ENCODE measurements at places on chromosomes 1 and 21.

- no peak for DNase-seq
These were observed 15.0 kb upstream of the ACTA1 start for GRCh38 chr1:229448845-229449244.

DNA sequence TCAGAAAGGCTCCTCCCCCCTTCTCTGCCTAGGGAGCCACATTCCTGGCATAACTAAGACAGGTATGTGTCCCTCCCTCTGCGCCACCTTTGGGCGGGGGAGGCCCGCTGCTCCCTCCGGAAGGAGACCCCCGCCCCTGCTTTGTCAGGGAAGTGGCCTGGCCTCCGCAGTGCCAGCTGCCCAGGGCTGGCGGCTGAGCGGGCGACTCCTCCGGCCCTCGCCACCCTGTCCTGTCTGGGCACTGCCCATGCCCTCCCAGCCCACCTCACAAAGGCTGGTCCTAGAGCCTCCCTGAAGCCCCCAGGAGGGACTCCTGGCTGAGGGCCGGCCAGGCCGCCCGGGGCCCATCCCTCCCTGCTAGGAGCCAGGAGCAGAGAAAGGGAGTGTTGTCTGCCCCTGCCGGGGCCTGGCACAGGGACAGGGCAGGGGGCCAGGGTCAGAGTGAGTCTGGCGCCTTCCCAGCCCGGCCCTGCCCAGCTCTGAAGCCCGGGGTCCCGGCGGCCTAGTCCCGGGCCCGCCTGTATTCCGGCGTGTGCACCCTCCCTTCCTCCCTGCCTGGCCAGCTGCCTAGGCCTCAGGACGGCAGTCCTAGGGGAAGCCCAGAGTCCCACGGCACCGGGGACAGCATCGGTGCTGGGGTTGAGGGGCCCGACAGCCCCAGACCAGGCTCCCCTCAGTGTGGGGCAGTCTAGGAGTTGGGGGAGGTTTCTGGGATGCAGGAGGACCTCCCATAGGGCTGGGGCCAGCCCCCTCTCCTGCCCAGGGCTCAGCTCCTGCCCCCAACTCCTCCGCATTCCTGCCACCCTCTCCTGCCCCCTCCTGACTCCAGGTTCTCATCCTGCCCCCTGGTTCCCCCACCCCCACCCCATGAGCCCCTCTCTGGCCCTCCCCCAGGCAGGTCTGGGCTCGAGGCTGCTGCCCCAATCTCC, 5.1 kb downstream of the AGRN start:
- DNase-seq, result no peak

DNA sequence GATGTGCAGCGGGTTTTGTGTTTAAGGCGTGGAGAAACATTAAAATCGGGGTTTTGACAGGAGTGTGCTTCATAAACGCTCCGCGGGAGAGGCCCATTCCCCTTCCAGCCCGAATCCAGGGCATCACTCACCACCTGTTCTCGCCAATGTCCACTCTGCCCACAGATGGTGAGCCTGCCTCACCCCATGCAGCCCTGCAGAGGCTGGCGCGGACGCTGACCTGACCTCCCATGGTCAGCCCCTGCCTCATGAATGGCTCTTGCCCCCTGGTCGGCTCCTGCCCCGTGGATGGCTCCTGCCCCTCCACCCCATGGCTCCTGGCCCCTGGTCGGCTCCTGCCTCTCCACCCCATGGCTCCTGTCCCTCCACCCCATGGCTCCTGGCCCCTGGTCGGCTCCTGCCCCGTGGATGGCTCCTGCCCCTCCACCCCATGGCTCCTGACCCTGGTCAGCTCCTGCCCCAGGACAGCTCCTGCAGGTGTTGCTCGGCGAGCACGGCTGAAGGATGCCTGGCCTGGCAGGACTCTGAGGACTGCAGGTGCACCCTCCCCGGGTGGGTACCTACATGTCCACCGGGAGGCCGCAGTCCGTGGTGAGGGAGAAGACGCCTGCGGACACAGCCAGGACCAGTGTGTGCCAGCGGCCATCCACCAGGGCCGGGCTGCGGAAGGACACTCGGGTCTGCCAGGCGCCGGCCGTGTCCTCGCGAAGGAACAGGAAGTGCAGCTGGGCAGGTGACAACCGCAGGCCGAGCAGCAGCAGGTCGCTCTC, 6.7 kb downstream of the KRTAP10-1 start:
- DNase-seq, result no peak

- no peak for DNase-seq
These were observed 1812.9 kb downstream of the PLA2G4A start for GRCh38 chr1:188641566-188642211.

DNA sequence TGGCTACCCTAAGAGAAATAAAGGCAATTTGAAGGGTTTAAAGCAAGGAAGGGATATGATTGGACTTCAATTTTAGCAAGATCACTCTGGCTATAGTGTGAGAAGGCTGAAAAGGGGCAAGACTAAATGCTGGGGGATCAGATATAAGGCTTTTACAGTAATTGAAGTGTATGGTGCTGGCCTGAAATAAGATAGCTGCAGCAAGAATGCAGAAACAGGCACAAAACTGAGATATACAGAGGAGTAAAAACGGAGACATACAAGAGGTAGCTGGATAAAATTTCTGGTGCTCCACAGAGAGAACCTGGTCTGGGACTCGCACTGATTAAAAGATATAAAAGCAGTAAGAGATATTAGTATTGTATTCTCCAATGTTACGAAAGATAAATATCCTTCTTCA, 92.0 kb downstream of the DENND1B start:
- no peak for DNase-seq

GRCh38 chr21:16992448-16992847, 520.4 kb upstream of the CXADR start:
- DNase-seq, result no peak

GRCh38 chr1:67833602-67833940, 304 bp upstream of the GNG12 start:
- DNase-seq, result no peak

- DNase-seq, result no peak
These were observed 29.9 kb downstream of the PCSK9 start for GRCh38 chr1:55069280-55069679.

DNA sequence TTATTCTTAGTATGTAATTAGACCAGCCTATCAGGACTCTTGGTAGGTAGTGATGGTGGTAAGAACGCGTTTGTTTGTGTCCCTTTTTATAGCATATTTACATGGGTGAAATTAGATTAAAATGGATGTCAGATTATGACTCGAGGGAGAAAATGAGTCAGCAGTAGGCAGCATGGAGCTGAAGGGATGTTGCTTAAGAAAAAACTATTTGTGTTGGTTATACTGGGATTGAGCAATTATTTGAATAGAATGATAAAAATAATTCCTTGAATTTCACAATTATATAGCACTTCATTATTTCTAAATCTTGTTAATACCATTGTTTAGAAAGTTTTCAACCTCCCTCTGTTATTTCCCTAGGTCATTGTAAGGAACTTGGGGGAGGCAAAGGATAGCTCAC, 348.8 kb downstream of the RYR2 start:
- DNase-seq, result no peak
